ENCODE measurements at places on chromosomes 16 and 17. TPM values are rescaled to one million over a fixed set of nuclear protein-coding genes. Genes with fewer than 3 reads are reported as not detected.

Gene KRTAP3-2
- total RNA-seq = not detected

Gene ZMYND15
- 0.15 TPM for total RNA-seq

Gene MLLT6
- total RNA-seq = 27.6 TPM

Gene ZNF48
- total RNA-seq = 10.9 TPM

Gene RPRML
- not detected for total RNA-seq

Gene RNF222
- total RNA-seq = not detected

Gene HAS3
- not detected for total RNA-seq

Gene PIMREG
- total RNA-seq = 33.8 TPM

Gene CES5A
- total RNA-seq = not detected

Gene EPN3
- total RNA-seq = 0.95 TPM
